ENCODE measurements at places on chromosomes 7 and 10.
A peak's percentile ranks its signal among the peaks of the same experiment; 100 is the strongest.

DNA sequence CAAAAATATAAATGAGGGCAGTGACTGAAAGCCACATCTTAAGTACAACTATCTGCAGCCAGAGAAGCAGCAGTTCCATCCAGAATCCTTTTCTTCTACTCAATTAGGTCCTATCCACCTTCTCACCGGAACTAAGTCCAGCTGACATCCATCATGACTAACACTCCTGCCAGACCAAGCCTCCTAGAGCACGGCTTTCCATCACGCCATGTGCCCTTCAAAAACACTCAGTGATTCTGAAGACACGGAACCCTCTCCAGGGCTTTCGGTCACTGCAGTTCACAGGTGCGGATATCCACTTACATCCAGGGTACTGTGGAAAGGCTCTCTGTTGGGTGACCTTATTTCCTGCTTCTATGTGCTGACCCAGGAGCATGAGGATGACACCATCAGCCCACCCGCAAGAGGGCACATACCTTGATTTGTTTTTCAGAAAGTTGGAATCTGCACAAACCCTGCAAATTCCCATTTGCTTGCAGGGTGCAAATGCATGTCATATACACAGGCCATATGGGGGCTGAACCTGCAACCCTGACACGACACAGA, 64.3 kb downstream of the FAM171A1 start:
- DNase-seq, result no peak

GRCh38 chr7:17939606-17940301, 540 bp downstream of the SNX13 start:
- peak; percentile 73 for DNase-seq

GRCh38 chr10:21080261-21080660, 183.2 kb upstream of the NEBL start:
- no peak for DNase-seq

DNA sequence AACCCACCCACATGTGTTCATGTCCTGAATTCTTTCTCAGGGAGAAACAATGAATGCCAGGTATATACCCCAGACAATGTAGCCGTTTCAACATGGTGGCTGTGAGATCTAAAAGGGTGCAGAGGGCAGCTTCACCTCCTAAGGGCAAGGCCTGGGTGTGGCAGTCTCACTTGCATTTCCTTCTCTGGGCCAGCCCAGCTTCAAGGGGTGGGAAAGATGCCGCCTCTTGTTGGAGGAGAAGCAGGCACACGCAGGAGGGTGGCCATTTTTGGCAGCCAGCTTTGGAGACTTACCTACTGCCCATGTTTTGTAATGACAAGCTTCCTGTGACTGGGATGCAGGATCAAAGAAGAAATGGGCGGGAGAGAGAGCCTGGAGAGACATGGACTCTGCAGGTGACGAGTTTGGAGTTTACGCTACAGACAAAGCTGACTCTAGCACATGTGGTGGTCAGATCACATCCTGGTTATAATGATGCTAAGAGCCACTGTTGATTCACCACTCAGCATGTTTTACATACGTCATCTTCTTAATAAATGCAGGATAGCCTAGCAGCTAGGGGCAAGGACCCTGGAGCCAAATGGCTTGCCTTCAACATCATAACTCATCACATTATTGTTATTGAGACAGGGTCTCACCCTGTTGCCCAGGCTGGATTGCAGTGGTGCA, 116.6 kb downstream of the ANLN start:
- no peak for DNase-seq

DNA sequence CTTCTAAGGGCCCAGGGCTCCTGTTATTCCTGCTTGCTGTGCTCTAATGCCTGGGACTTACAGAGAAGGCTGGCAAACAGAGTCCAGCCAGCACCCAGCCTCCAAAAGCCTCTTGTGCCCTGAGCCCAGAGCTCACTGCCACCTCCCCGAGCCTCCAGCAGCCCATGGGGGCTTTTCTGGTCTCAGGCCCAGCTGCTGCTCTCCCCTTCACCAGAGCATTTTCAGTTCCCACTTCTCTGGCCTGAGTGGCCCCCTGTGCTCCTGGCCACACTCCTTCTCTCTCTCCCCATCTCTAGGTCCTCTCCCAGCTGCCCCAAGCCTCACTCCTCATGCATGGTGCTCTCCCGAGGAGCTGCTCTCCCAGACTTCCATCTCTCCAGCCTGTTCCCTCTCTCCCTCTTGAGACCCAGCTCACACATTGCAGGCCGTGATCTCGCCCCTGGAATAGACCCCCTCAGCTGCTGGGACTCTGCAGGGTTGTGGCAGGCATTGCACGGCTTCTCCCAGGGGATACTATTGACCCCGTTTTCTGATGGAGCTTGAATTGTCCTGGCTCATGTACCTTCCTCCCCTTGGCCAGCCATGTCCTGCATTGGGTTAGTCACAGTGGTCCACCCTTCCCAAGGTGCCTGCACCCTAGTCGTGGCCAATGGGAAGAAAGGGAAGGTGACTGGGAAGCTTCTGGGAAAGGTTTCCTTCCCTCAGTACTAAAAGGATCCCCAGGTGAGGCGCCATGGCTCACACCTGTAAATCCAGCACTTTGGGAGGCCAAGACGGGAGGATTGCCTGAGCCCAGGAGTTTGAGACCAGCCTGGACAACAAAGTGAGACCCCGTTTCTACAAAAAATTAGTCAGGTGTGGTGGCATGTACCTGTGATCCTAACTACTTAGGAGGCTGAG, 9.0 kb upstream of the RASSF4 start:
- DNase-seq, result no peak

DNA sequence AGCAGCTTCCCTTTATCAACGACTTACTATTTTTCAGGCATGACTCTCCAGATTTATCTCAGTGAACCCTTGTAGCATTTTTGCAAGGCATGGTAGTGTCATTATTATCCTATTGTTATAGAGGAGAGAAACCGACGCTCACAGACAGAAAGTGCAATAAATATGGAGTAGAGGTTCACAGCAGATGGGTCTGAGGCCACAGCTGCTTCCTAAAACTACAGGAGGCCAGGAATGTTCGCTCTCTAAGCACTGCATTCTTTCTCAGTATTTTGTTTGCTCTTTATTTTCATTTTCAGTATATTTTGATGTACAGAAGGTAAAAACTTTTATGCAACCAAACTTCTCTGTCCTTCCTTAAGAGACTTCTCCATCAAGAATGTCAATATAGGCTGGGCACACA, 4.5 kb upstream of the AEBP1 start:
- peak; percentile 43 for DNase-seq

DNA sequence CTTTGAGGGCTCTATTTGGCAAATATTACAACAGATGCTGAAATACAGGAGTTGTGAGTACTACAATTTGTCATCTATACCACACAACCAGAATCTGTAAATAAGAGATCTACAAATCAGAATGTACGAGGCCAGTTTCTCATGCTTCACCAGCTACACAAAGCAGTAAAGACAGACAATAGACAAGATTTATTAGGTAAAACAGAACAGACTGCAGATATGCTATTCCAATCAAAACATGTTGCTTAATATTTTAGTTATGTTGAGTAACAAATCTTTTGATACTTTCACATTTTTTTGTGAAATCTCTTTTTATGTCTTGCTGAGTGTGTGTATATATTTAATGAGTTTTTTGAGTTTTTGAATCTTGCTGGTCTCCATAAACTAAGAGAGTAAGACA, 109.1 kb downstream of the CHCHD3 start:
- no peak for DNase-seq

- no peak for DNase-seq
Observed at GRCh38 chr7:54839575-54840213, 80.7 kb upstream of the SEC61G start.

GRCh38 chr7:78850093-78850740, 603.2 kb downstream of the MAGI2 start:
- DNase-seq, result no peak

DNA sequence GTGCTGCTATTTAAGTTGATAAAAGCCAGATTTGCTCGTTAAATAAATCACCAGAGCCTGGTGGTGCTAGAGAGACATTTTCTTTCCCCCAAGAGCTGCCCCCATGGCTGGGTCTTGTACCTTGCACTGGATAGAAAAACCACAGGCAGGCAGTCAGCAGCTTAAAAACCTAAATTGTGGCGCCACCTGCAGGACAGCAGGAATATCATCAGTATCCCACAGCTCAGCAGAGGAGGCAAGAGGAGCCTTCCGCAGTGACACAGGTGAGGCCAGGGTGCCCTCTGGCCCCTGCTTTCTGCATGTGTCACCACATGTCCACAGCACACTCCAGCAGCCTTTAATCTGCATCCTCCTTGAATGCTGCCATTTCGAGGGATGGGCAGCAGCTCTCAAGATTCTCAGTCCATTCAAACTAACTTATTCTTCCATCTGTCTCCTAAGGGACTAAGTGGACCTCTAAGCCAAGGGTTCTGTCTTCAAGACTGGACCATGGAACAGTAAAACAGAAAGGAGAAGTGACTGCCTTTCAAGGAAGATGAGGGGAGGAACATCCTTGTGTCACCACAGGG, 4.5 kb upstream of the PLXNA4 start:
- peak; percentile 56 for DNase-seq

DNA sequence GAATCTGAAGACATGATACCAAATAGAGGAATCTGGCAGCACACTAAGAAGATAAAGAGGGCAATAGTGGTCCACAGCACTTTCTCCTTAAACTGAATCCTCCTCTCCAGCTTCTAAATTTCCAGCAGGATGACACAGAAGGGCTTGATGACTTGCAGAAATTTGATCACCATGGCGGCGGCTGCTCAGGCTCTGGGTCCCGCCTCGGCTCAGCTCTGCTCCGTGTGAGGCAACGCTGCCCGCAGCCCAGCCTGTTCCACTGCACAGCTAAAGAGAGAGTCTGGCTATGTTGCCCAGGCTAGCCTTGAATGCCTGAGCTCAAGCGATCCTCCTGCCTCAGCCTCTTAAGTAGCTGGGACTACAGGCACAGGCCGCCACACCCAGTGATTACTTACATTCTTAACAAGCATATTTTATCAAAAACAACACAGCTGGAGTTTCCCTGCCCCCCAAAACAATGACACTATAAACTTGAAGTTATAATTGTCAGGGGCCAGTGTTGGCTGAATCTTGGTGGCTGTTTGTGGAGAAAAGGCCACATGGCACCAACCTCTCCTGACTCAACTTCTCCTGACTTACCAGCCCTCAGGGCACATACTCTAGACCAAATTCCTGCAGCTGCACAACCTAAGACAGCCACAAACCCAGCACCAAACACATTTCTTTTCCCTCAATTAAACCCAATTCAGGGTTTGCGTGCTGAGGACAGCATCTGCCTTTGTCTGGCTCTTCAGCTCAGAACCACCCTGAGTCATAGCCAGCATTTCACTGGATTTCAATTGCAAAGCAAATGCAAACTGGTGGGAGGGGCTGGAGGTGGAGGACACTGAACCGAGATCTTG, 11.6 kb upstream of the TNPO3 start:
- DNase-seq, result no peak

DNA sequence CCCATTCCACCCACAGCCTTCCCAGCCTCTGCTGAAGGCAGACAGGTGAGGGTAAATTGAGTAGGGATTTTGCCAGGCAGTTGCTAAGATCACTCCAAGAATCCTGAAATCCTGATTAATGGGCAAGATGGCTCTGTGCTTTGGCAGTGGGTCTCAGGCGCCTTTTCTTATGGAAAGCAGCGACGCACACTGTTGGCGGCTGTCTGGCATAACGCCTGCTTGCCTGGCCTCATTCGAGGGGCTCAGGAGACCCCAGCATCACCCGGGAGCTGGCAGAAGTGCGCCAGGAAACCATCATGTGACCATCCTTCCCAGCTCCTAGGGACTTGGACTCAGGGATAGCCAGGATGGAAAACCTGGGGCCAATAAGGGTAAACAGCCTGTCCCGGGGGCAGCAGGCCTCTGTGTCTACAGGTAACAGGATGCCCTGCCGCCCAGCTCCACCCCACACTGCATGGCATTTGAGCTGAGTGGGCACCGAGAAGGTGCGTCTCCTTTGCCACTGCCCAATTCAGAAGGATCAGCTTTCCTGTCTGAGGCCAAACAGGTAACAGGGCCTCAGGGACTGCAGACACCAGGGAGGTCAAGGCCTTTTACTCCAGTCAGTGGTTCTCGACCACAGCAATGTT, 98.6 kb downstream of the FAM53B start:
- no peak for DNase-seq

DNA sequence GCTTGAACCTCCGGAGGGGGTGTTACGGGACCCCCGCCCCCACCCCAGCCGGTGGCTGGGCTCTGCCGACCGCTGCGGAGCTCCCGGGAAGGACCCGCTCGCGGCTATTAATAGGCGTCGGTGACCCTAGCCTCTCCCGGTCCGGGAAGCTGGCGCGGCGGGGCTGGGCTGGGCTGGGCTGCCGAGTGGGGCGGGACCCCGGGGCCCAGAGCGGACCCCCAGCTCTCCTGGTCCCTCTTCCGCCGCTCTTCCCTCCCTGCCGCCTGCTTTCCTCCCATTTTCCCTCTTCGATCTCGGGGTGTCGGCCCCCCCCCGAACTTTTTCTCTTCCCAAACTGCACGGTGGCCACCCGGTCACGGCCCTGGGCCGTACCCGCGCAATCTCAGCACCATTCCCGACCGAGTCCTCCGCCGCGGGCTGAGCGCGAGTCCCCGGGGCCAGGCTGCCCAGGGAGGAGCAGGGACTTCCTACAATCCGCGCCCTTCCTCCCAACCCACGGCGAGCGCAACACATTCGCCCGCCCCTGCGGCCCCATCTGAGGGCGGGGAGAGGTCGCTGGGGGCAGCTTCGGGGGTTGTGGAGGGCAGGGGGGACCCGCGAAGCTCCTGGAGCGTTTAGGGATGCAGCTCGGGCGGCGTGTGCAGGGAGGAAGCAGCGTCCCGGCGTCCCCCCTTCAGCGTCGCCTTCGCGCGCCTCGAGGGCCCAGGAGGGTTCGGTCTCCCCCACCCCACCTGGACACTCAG, 3.1 kb upstream of the ELFN1 start:
- DNase-seq, result no peak

DNA sequence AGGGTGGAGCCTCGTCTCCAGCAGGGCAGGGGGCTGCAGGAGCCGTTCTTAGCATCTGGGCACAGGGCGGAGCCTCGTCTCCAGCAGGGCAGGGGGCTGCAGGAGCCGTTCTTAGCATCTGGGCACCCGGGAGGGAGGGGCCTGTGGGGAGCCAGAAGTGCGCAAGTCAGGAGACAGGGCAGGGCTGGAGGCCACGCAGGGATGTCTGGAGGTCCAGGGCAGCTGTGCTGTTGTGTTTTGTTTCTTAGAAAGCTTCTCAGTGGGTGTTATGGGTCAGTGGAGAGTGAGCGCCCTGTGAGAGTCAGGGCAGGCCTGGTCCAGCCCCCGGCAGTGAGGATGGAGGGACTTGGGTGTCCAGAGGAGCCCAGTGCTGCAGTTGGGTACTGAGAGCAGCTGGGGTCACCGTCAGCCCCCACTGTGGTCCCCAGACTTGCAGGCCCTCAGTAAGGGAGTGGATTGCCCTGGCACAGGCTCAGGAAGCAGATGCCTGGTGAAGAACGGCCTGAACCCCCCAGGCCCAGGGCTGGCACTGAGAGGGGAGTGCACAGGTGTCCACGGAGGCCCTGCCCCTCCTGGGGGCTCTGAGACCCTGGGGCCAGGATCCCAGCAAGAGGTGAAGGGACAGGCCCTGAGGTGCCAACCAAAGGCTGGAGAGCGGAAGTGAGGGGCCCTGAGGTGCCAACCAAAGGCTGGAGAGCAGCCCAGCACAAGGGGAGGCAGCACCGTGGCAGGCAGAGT, 29.8 kb downstream of the FAM20C start:
- no peak for DNase-seq

- no peak for DNase-seq
Observed at GRCh38 chr7:148398844-148399365, 191.7 kb upstream of the C7orf33 start.

GRCh38 chr7:76303202-76304147, 1.0 kb downstream of the HSPB1 start:
- DNase-seq, result peak; percentile 57

GRCh38 chr7:105794741-105795729, 81.4 kb downstream of the ATXN7L1 start:
- DNase-seq, result no peak

GRCh38 chr10:1142596-1142995, 86.4 kb downstream of the WDR37 start:
- DNase-seq, result no peak

- no peak for DNase-seq
Observed at GRCh38 chr7:36186359-36187121, 33.5 kb downstream of the EEPD1 start.
